ENCODE measurements at places on chromosomes 7 and 10.

GRCh38 chr7:105157278-105157677 lies 143.3 kb downstream of the KMT2E start:
- DNase-seq: no peak

DNA sequence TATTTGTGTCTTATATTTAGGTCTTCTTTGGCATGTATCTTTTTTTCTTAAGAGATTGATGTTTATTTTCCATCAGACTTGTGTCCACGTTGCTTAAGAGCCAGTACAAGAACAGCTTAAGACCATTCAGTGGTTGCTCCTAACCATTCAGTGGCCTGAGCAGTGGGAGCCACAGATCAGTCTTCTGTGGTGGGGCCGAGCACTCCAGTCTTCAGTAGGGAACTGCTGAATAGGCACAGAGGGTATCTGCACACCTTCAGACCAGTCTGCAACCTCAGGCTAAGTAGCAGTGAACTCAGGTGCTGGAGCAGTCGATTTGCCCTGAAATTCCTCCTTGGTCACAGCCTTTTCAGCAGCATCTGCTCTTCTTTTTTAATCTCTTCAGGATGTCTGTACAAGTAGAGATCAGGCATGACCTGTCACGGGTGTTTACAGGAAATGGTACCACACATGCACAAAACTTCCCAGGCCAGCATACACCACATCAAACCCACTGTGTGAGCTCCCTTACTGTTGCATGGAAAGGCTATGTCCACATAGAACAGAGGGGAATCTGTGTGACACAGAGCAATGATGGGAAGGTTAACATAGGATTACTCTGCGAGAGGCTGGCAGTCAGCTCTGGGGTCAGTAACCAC lies 51.5 kb downstream of the FAM107B start:
- no peak for DNase-seq

DNA sequence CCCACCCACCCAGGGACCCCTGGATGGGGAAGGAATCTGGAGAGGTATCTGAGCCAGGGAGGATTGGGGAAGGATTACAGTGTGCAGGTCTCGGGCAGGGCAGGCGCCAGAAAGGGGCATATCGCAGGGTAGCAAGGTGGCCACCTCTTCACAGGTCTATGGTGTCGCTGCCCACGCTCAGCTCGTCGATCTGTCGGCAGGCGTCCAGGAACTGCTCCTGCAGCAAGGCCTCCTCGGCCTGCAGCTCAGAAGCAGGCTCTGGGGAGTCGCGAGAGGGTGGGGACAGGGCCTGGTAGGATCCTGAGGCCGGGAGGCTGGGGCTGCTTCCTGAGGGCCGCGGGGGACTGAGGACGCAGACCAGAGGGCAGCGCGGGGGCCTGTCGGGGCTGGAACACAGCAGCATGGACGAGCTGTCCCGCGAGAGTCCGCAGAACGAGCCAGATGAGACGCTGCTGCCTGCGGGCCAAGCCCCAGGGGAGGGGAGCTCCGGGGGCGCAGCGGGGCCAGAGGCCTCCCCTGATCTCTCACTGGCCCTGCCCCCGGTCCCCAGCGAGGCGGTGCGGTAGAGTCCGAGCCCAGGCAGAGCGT lies 7.1 kb upstream of the RBM28 start:
- DNase-seq: no peak

DNA sequence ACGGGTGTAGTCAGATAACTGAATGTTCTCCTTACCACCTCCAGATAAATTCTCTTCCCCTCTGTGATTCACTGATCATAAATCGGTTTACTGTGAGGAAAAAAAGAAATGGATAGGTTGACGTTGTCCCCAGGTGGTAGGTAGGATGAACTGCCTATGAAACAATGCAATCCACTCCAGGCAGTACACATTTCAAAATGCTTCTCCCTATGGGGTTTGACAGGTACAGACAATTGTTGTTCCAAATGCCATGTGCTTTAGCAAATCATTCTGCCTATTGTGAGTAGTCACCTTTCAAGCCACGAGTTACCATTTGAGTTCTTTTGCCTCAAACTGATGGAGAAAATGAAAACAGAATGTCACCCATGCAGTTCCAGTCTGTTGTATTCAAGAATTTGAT lies 21.8 kb downstream of the VIM start:
- peak; percentile 64 for DNase-seq

DNA sequence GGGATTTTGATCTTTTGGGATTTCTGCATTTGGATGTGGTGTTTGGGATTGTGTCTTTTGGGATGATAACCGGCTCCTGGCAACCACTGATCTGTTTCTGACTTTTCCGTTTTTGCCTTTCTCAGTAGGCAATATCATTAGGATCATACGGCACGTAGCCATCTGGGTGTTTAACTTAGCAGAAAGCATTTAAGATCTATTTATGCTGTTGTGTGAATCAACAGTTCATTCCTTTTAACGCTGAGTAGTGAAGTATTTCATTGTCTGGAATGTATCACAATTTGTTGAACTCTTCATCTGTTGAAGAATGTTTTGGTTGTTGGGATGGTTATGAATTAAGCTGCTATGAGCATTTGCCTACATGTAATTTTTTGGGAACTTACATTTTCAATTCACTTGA lies 459.6 kb downstream of the SDK1 start:
- DNase-seq: no peak

Data from DMS53 (cell line).